ENCODE measurements at places on chromosomes 4 and X.

GRCh38 chr4:53702334-53703266 lies 111.3 kb upstream of the LNX1 start:
- no peak for DNase-seq

DNA sequence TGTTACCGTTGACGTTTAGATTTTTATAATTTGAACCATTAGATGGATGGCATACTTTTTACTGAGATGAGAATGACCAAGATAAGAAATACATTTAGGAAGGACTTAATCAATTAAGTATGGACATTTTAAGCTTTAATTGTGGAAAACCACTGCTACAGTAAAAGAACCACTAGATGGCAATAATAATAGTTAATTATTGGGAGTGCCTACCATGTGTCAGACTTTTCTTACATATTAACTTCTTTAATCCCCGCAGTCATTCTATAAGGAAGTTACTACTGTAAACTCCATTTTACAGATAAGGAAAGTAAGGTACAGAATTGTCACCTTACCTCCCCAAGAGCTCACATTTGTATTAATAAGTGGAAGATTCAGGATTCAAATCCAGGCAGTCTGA lies 48.5 kb upstream of the MYOZ2 start:
- no peak for DNase-seq

DNA sequence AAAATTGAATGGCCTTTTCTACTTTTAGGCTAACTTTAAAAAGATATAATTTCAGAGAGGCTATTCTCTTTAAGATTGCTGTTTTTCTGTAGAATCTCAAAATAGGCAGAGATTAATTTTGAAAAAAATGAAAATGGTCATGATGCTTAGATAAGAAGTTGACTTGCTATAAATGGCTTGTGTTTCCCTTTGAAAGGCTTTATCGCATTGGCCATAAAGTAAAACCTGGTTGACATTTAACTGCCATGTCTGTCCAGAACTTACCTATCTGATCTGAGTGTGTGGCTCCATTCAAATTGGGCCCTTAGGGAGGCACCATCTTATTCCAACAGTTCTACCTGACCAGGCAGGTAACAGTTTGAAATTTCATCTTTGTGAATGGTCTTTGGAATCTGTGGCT lies 56.1 kb downstream of the AFF2 start:
- no peak for DNase-seq

DNA sequence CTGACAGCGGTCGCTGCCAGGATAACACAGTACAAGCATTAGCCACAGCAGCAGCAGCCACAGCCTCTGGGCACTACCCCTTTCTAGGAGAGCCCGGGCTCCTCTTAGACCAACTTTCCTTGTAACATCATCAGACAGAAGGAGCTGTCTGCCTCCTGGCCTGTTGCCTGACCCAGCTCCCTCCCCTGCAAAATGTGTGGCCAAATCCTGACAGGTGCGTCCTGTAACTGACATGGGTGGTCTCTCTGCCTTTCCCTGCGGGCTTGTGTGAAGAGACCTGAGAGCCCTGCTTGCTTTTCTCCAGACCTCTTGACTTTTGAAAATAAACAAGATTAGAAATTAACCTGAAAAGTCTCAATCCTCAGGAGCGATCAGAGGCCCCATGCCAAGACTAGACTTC lies 824.9 kb downstream of the RAPGEF2 start:
- no peak for DNase-seq

DNA sequence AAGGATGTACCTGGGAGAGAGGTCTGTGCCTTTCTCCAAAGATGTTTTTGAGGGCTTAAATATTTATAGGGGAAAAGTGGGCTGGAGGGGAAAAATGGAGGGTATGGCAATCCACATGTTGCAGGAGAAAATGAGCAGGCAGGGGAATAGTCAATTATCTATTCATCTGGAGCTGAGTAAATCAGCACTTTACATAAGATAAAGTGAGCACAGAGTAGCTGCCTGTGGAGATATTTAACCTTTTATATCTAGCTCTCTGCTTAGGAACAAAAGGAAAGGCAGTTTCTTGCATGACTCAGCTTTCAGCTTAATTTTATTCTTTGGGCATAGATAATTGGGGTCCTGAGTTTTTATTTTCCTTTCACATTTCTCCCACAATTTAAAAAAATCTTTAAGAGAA lies 93.6 kb upstream of the NPY2R start:
- DNase-seq, result no peak

DNA sequence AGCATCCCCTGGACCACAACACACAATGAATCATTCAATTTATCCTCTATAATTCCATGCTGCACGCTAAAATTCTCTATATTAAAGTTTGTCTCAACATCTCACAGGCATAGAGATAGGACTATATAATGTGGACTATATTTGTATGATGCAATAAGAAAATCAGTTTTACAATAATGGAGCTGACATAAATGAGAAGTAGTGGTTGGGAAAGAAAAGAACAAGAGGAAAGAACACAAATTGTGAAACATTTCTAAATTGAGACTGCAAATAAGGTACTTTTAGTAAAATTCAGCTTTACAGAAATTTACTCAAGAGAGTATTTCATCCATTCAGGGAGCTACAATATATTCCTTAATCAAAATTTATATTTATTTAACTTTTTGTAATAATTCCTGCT lies 120.4 kb downstream of the ARAP2 start:
- DNase-seq, result no peak

- DNase-seq, result no peak
Observed at GRCh38 chr4:85697854-85698253, 222.9 kb downstream of the ARHGAP24 start.

- no peak for DNase-seq
Observed at GRCh38 chr4:106541253-106541652, 172.7 kb upstream of the GIMD1 start.

DNA sequence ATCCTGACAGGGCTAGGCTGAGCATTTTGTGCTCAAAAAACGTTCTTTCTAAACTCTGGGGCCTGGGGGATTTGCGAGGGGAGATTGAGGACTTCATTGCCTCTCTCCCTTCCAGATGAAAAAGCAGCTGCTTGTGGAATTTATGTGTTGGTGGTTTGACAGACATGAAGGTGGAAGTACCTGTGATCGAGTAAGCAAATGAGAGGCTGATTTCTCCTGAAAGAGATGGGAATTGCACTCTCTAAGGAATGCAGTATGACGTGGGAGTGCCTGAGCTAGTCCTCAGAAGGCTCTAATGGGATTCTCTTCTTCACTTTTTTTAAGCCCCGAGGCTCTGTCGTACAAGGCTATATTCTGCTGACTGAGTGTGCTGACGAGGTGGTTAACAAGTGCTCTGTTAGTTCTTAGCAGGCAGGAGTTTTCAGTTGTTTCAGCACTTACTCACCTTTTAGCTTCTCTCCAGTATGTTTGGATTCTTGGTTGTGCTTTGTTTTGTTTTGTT lies 426.8 kb upstream of the CNKSR2 start:
- no peak for DNase-seq

DNA sequence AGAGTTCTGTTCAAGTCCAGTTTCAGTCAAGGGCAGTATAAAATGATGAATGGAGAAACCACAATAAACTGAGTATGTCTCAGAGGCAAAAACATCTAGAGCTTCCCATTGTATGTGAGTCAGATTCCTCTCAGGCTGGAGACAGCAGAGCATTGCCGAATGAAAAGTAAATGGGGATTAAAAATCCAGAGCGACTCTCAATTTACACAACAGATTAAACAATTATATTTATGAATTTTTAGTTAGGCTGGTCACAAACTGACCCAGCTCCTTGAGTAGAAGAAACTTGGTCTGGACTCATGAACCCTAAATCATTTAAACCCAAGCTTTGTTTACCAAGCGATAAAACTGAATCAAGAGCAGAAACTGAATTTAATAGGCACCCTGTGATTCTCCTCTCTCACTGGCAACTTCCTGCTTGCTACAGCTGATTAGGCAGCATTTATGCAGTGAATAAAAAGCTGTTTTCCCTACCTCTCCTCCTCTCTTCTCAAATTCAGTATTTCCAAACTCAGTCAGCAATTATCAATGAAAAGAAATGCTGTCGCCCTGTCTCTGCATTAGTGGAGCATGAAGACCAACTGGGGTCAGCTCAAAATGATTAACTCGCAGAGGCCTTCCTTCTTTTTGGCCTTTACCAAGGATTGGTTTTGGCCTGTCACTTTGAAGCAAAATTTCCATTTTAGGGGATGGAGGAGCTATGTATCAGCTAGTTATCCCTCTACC lies 568.0 kb downstream of the PDHA2 start:
- no peak for DNase-seq

- no peak for DNase-seq
Observed at GRCh38 chr4:7708981-7709380, 230.7 kb downstream of the AFAP1 start.

- DNase-seq, result no peak
Observed at GRCh38 chr4:8227771-8228318, 28.8 kb downstream of the SH3TC1 start.

GRCh38 chrX:110397904-110398303 lies 39.3 kb downstream of the RTL9 start:
- DNase-seq, result no peak

- no peak for DNase-seq
Observed at GRCh38 chr4:143451186-143451585, 62.3 kb upstream of the SMARCA5 start.

- DNase-seq, result no peak
Observed at GRCh38 chr4:8905773-8906667, 34.4 kb upstream of the HMX1 start.

DNA sequence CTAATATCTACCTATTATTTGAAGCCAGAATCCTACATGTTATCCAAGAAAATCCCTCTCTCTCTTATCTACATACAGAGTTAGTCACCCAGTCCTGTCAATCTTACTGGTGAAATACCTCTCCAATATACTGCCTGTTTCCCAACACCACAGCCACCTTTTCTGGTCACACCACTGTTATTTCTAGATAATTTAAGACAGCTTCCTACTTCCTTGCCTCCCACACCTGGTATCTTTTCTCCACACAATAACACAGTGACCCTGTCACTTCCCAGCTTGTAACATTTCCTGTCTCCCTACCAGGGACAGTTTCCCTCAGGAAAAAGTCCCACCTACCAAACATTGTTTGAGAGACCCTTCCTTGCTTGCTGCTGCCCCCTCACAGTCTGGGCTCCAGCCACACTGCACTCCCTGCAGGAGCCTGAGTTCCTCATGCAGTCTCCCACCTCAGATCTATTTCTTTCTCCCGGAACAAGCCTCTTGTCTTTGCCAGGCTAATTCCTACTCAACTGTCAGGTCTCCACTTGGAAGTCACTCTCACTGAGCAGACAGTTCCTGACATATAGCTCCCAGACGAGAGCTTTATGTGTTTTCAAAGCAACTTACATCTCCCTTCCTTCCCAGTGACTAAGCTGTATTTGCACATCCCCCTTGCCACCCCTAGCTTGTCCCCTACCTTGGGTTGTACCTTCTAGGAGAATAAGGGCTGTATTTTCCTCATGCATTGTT lies 73.6 kb upstream of the QRFPR start:
- DNase-seq, result no peak
